ENCODE measurements at places on chromosomes 5 and 9. TPM values are rescaled to one million over a fixed set of nuclear protein-coding genes. Genes with fewer than 3 reads are reported as not detected.

Gene NDUFS4
- total RNA-seq, result 92.1 TPM

Gene OR1J1
- not detected for total RNA-seq

Gene PPP3R2
- total RNA-seq, result not detected

Gene PAEP
- not detected for total RNA-seq

Gene CTXN3
- not detected for total RNA-seq

Gene FCHO2
- total RNA-seq, result 20.6 TPM

Gene ZNF608
- total RNA-seq, result 24.0 TPM

Gene NUDCD2
- total RNA-seq, result 50.0 TPM

Gene PHF24
- total RNA-seq, result 0.12 TPM

Gene LPAR1
- 20.3 TPM for total RNA-seq

Gene SLC4A9
- 0.35 TPM for total RNA-seq

Gene PCDHB9
- total RNA-seq, result not detected

Gene ZNF454
- not detected for total RNA-seq

Gene NMUR2
- total RNA-seq, result 0.57 TPM

Gene MOCS2
- total RNA-seq, result 35.9 TPM

Gene MARCOL
- not detected for total RNA-seq

Gene PDE8B
- total RNA-seq, result 1.9 TPM

Gene HAVCR1
- 135 TPM for total RNA-seq

Gene RAB3C
- total RNA-seq, result 0.05 TPM

Gene ACSL6
- total RNA-seq, result 0.19 TPM

Gene MEF2C
- total RNA-seq, result 1.5 TPM

Gene NIPAL4
- total RNA-seq, result 0.86 TPM

Gene DDX4
- total RNA-seq, result 0.26 TPM

Gene NDUFAF2
- total RNA-seq, result 60.8 TPM

Gene RPL35
- 1,598 TPM for total RNA-seq

Gene PKD2L2
- not detected for total RNA-seq

Gene DOK3
- total RNA-seq, result 10.1 TPM

Gene C9
- 0.39 TPM for total RNA-seq

Gene FGFR4
- total RNA-seq, result 186 TPM

Gene PSAT1
- 93.6 TPM for total RNA-seq

Gene HAVCR2
- total RNA-seq, result 0.41 TPM

Gene CDH10
- total RNA-seq, result not detected

Measured in Caco-2 (cell line).